Thoracic aorta (tissue), 2 donors: ENCODE measurements at places on chromosomes 16 and 17.

DNA sequence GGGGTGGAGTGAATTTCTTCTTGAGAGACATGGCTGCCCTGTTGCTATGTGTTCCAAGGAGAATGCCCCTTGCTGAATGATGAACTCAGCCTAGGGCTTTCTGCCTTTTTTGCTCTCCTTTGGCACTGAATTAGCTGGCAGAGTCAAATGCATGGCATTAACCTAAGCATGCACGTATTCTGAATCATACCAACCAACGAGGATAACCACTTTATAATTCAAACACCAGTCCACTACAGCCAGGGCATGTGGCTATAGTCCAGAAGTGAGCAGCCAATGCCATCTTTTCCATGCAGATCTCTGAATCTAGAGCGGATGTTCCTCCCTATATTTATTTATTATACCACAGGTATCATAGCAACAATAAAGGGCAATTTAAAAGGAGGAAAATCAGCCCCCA, 15.7 kb downstream of the TMIGD1 start:
- DNase-seq = no peak

DNA sequence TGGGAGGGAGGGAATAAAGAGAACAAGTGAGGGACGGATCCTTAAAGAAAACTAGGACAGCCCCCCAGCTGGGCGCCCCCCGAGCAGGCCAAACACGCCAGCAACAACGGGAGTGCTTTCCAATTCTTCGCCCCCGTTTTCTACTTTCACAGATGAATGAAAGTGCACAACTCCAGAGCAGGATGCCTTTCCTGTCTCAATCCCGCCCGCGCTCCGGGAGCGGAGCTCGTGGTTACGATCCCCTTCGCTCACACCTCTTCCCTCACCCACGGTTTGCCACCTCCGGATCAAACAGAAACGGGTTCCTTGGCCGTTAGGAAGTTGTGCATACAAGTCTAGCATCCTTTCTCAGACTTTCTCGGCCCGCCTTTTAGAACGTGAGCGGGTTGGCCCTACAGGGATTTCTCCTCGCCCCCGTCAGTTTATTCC, 680 bp downstream of the SKA2 start:
- no peak for DNase-seq

DNA sequence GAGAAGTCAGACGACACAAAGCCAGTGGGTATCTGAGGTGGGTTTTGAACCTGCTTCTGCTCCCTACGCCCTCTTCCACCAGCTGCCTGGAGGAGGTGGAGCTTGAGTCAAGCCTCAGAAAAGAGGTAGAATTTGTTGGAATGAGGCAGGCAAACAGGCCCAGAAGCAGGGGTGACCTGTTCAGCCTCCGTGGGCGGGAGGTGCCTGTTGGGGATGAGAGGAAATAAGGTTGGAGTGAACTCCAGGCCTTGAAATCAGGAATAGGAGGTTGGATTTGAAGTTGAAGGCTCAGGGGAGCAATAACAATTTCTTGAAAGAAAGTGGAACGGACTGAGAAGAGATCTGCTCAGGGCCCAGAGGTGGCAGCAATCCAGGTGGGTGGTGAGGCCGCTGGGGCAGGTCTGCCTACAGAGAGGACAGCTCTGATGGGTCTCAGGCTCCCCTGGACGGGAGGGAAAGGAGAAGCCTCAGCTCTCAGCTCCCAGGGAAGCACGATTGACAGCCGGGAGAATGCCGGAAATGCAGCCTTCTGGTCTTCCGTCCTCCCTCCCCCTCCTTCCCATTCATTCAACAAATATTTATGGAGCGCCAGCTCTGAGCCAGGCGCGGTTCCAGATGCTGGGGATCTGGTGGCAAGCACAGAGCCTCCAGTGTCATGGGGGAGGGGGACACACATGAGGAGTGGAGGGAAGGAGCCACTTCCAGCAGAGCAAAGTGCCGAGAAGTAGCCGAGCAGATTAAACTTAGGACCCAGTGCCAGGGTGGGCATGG, 61.9 kb upstream of the CIBAR2 start:
- no peak for DNase-seq

GRCh38 chr17:30717291-30718098, 107.0 kb downstream of the CRLF3 start:
- no peak for DNase-seq

- no peak for DNase-seq
These were observed 3.0 kb downstream of the DLX4 start for GRCh38 chr17:49971848-49972485.

DNA sequence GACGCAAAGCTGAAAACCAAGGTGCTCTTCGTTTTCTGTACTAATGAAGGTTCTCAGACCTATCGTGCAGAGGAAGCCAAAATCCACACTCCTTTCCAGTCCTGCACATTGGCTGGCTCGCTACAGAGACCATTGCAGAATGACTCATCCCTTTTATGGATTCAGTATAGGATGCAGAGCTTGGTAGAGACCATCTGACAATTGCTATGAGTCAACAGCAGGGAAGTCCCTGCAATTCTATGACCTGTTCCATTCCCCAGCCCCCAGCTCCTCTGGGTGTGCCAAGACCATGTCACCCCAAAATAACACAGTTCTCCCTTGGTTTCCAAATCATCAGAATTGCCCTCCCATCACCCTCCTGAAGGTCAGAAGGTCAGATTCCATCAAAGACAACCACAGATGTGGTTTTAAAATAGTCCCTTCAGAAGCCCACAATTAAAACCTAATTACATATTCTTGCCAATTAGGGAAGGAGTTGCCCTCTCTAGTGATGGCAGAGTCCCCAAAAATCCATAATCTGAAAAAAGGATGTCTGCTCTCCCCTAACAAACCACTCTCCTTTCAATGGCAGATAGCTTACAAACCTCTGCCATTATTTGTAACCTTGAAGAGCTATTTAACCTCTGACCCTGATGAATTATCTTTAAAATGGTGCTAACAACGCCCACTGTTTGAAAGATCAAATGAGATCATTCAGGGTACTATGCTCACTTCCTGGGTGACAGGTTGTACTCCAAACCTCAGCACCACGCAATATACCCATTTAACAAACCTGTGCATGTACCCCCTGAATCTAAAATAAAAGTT, 108.2 kb upstream of the RBBP6 start:
- no peak for DNase-seq

DNA sequence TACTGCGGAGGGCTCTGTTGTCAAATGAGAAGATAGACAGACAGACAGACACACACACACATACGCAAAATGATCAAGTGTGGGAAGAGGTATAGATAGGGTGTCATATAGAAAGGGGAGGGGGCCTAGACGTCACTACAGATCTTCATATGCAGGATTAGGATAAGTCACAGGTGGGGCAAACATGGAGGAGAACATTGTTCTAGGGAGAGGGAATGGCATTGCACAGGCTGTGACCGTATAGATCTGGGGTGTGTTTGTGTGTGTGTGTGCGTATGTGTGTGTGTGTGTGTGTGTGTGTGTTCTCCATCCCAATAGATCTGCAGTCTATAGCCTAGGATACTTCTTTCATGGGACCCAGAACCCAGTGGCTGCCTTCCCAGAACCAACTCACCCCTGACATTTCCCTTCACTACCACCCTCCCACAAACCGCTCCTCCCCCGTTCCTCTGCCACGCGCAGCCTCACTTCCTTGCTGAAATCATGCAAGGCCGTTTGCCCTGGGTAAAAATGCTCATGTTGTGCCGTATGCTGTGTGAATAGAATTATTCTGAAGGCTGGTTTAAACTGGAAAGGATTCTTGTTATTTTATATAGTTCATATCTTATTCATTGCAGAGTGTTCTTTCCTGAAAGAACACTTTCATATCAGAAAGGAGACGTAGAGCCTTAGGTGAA, 50.5 kb upstream of the CCL1 start:
- DNase-seq = no peak

- no peak for DNase-seq
These were observed 38.3 kb upstream of the HSBP1 start for GRCh38 chr16:83769397-83770008.

- no peak for DNase-seq
These were observed 2.6 kb upstream of the NDE1 start for GRCh38 chr16:15647294-15648014.
